ENCODE measurements at places on chromosomes 7 and 10.

DNA sequence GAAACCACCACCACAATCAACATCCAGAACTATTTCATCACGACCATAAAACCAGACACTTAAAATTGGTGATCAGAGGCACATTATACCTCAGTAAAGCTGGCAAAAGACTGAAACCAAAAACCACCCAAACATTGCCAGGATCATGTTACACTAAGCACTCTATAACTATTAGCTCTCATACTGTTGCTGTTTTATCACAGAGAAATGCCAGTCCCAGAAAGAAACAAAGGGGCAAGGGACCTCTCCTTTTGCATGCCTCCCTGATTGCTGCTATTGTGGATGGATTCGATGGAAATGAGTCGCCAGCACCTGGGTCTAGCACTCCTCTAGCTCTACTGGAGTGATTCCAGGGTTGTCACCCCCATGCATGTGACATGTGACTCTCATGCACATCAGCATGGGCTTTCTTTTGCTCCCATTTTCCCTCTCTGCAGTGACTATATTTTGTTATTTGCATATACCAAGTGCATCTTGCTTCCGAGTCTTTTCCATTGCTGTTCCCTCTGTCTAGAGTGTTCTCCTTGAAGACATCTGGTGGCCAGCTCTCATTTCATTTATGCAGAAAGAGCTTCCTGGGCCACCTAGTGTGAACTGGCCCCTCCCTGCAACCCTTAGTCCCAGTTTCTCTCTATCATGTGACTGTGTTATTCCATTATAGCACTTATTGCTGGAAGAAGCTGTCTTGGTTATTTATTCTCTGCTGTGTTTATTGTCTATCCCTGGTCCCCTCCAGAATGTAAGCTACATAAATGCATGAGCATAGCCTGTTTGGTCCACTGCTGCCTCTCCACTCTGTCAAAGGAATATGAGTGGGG is 300.6 kb downstream of the PLXNA4 start:
- no peak for DNase-seq

DNA sequence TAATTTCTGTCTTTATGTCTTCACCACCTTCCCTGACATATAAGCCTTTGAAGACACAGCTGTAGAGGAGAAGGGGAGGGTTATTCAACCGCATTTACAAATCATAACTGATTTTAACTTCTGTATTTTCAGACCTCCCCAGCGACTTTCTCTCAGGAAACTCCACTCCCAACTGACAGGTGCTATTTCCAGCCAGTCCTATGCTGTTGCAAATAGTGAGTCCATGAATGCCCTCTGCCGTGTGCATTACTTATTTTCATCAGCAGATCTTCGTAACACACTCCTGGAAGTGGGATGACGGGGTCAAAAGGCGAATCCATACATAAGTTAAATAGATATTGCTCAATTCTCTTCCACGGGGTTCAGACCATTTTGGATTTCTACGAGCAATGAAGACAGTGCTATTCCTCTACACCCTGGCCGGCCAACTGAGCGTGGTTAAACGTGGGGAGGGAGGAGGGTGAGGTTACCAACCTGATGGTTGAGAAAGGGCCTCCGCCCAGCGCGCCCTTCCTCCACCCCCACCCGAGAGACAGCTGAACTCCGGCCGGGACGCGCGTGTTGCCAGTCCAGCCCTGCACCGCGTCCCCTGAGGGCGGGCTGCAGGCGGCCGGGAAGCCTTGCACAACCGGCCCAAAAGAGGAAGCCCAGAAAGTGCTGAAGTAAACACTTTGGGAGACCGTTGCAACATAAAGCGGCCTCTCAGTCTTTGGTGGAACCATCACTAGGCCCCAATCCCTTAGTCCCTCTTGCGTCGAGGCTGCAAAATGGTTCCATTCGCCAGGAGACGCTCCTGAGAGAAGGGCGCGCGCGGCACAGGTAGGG is at the start of gene APBB1IP:
TSS of gene APBB1IP (plus strand) at position 705 of the 825 bp plus-strand sequence. CDS start 53,986 bp downstream, outside the sequence.
- peak; percentile 95 for DNase-seq

- DNase-seq = no peak
These were observed 56.2 kb downstream of the EEPD1 start for GRCh38 chr7:36208997-36209813.

- no peak for DNase-seq
These were observed 36.0 kb downstream of the GNA12 start for GRCh38 chr7:2807845-2808772.

DNA sequence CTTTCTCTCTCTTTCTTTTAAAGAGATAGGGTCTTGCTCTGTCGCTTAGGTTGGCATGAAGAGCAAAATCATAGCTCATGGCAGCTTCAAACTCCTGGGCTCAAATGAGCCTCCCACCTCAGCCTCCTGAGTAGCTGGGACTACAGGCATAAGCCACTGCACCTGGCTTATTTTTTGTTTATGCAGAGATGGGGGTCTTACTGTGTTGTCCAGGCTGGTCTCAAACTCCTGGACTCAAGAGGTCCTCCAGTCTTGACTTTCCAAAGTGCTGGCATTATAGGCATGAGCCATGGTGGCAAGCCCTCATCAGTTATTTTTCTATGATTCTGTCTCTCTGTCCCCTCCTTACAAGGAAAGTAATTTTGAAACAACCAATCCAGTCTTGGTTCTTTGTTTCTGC is 1.1 kb upstream of the BAG3 start:
- DNase-seq = no peak

DNA sequence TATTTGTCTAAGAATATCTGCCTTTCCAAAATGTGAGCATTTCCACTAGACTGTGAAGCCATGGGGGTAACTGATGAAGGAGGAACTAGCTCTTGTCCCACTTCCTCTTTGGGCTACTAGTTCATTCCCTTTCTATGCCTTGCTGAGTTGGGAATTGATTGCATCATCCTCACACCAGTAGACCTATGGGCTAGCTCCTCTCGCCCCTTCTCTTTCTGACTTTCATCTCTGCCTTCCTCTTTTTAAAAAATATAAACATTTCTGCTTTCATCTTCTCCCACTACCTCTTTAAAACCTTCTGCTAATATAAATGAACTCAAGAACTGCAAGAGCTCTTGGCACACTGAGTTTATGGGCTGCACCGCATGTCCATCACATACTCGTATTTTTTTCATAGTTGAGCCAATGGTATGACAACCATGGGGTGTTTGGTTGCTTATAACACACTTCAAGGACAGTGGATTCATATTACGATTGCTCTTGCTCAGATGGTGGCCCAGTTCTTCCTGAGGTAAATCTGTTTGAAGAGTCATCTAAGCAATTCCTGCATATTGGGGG is 182.0 kb downstream of the REEP3 start:
- DNase-seq = peak; percentile 93
